Breast epithelium (tissue), 4 donors: ENCODE measurements at places on chromosomes 13 and 19. TPM values are rescaled to one million over a fixed set of nuclear protein-coding genes. Genes with fewer than 3 reads are reported as not detected.

The SIGLEC8 gene
- 8.6 TPM for total RNA-seq

The SULT2A1 gene
- not detected for total RNA-seq

DNA sequence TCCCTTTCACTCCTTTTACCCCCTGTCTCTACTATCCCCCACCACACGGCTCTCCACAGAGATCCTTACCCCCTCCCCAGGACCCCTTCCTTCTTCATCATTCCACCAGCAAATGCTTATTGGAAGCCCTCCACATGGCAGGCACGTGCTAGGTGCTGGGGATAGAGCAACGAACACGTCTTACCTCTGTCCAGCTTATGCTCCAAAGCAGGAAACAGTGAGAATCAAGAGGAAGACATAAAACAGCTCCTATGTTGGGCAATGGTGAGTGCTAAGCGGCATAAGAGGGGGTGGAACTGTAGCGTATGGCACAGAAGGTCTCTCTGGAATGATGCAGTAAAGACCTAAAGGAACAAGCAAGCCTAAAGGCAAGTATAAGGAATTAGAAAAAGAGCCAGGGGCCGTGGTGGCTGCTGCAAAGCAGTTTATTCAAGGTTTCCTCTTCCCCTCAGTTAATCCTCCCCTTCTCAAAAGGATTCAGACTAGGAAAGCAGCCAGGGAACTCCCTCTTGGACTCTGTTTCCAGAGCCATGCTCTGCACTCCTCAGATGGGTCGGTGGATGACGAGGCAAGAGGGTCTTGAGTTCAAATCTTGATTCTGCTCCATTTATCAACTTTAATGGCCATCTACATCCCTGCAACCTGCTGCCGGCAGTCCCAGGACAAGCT is 289.4 kb downstream of the FOXO1 start:
- no peaks in the 10 kb centered on the region for H3K27me3 ChIP-seq
- no peaks in the 10 kb centered on the region for H3K36me3 ChIP-seq
- H3K4me3 ChIP-seq, result no peak overlapping the region
- H3K4me1 ChIP-seq, result no peaks in the 10 kb centered on the region
- DNase-seq, result no peak
- no peak overlapping the region for H3K27ac ChIP-seq

- no peaks in the 10 kb centered on the region for H3K4me1 ChIP-seq
- no peaks in the 10 kb centered on the region for H3K27me3 ChIP-seq
- no peak overlapping the region for H3K4me3 ChIP-seq
- DNase-seq, result no peak
- peak overlapping the region; percentile 62 for H3K27ac ChIP-seq
- H3K36me3 ChIP-seq, result no peaks in the 10 kb centered on the region
Observed at GRCh38 chr19:6101991-6102390, 8.3 kb downstream of the RFX2 start.

DNA sequence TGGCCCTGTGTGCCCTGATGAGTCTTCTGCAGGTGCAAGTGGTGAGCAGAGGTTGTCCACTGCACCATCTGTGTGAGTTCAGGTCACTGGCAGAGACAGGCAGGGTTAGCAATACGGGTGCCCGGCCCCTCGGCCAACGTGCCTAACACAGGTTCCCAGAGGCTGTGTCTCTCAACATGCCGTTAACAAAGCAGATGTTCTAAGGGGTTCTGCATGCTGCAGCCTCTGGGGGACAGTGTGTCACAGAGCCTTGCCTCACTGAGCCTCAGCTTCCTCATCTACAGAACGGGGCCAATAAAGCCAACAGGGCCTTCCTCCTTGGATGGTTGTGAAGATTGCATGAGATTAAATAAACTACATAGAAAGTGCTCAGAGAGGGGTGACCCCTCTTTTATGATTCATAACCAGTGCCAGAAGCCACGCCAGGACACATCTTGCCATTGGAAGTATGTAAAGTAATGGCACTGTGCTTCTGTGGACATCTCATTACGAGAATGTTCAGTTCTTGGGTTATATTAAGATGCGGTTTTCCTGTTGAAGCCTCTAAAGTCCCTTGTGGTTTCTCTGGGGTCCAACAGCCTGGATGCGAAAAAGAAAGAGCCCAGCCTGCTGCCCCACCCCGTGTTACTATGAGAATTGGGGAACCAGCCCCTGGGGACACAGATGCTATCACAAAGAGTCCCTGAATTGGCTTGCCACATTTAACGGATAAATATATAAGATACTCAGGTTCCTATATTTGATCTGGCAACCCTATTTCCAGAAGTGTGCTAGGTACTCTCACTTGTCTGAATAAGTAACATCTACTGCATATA is 11.2 kb upstream of the ARHGEF18 start:
- no peaks in the 10 kb centered on the region for H3K36me3 ChIP-seq
- no peak overlapping the region for H3K27ac ChIP-seq
- no peak for DNase-seq

DNA sequence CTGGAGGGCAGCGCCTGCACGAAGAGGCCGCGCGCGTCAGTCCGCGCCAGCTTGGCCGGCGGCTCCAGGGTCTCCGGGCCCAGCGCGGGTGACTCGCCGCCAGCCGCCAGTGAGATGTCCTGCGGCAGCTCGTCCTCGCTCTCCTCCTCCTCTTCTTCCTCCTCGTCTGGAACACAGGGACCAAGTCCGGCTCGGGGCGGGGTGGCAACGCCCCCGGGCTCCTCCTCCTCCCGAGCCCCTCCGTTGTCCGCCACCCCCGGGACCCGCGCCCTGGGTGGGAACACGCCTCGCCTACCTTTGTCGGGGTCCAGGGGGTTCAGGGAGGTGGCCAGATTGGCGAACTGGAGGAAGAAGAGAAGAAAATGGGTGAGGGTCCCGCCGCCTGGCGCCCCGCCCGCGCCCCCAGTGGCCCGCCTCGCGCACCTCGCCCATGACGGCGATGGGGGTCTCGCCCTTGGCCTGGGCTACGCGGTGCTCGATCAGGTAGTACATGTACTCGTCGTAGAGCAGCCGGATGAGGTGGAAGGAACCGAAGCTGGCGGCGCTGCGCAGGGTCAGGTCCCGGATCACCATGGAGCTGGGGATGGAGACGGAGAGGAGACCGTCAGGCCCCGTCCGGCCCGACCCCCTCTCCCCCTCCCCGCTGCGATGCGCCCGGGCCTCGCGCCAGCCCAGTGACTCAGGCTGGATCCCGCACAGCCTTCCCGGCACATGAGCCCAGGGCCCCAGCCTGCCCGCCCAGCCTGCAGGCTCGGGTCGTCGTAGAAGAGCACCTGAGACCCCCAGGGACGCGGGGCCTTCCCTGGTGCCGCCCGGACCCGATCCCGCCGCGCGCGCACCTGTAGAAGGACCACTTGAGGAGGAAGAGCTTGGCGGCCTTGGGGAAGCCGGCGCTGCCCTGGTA is 10.6 kb downstream of the DCAF15 start:
- no peaks in the 10 kb centered on the region for H3K27me3 ChIP-seq
- DNase-seq, result no peak
- H3K4me1 ChIP-seq, result no peaks in the 10 kb centered on the region
- no peak overlapping the region for H3K27ac ChIP-seq
- H3K36me3 ChIP-seq, result no peaks in the 10 kb centered on the region
- peak overlapping the region; percentile 22 for H3K4me3 ChIP-seq

- no peak overlapping the region for H3K27ac ChIP-seq
- H3K27me3 ChIP-seq, result no peaks in the 10 kb centered on the region
- H3K36me3 ChIP-seq, result no peaks in the 10 kb centered on the region
- no peaks in the 10 kb centered on the region for H3K4me1 ChIP-seq
- H3K4me3 ChIP-seq, result no peak overlapping the region
Observed at GRCh38 chr13:104701591-104701990, 1635.4 kb upstream of the SLC10A2 start.

- H3K27me3 ChIP-seq, result no peaks in the 10 kb centered on the region
- H3K36me3 ChIP-seq, result no peaks in the 10 kb centered on the region
- H3K27ac ChIP-seq, result no peak overlapping the region
- DNase-seq, result no peak
Observed at GRCh38 chr13:109000207-109000606, 370.8 kb downstream of the MYO16 start.

GRCh38 chr19:17706750-17707181 is 12.5 kb upstream of the MAP1S start:
- DNase-seq, result no peak
- H3K36me3 ChIP-seq, result no peaks in the 10 kb centered on the region
- H3K4me3 ChIP-seq, result no peak overlapping the region
- no peak overlapping the region for H3K27ac ChIP-seq

DNA sequence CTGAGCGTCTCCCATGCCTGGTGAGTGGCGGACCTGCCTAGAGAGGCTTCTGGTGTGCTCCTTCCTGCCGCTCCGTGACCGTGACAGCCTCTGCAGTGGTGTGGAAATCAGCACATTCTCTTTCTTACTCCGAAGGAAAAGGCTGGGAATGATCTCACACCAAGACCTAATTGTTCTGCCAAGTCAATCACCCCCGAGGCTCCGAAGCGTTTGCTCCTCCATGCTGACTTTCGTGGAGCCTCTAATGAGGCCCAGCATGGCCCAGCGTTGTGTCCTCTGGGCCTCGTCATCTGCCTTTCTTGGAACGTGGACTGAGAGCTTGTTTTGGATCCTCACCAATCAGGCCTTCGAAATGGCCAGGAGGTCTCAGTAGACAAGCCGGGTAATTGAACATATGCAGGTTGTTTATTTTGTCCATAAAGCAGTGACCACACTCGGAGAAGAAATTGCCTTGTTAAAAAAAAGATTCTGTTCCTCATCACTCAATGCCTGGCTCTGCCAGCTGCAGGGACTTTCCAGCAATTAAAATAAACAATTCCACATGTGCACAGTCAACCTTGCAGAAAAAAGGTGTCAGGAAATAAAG is 107.1 kb downstream of the UBL3 start:
- no peaks in the 10 kb centered on the region for H3K4me1 ChIP-seq
- no peaks in the 10 kb centered on the region for H3K36me3 ChIP-seq
- DNase-seq, result peak; percentile 52
- no peaks in the 10 kb centered on the region for H3K27me3 ChIP-seq
- H3K4me3 ChIP-seq, result no peak overlapping the region

GRCh38 chr13:104253063-104253680 is 1187.0 kb upstream of the SLC10A2 start:
- DNase-seq, result no peak
- no peaks in the 10 kb centered on the region for H3K36me3 ChIP-seq
- H3K27ac ChIP-seq, result no peak overlapping the region
- H3K27me3 ChIP-seq, result no peaks in the 10 kb centered on the region

DNA sequence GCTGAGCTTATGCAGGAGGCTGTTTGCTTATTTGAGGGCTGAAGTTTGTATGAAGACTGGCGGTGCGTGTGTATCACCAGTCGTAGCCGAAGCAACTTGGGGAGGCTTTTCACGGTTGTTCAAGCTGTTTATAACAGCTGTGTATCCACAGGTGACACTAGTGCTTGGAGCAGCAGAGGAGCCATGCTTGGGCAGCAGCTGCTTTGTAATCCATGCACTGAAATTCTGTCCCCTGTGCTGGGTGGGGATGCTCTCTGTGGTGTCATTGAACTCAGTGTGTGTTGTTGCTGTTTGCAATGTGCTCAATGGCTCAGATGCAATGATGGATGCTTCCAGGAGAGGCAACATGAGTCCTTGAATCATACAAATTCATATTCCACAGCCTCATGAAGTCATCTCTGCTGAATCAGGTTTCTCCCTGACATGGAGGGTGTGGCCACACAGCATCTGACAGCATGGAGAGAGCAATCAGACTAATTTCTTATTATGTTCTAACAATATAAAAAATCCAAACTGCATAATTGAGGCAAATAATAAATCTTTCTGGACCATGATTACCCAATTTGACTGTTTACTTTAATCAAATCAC is 18.8 kb upstream of the GTF3A start:
- no peaks in the 10 kb centered on the region for H3K36me3 ChIP-seq
- DNase-seq, result no peak
- H3K4me3 ChIP-seq, result no peak overlapping the region
